ENCODE measurements at places on chromosomes 7 and 10. TPM values are rescaled to one million over a fixed set of nuclear protein-coding genes. Genes with fewer than 3 reads are reported as not detected.
A peak's percentile ranks its signal among the peaks of the same experiment; 100 is the strongest.

GRCh38 chr10:122939856-122940543 lies 14.0 kb downstream of the C10orf88 start:
- H3K27me3 ChIP-seq, result no peaks in the 10 kb centered on the region
- no peaks in the 10 kb centered on the region for H3K4me1 ChIP-seq

DNA sequence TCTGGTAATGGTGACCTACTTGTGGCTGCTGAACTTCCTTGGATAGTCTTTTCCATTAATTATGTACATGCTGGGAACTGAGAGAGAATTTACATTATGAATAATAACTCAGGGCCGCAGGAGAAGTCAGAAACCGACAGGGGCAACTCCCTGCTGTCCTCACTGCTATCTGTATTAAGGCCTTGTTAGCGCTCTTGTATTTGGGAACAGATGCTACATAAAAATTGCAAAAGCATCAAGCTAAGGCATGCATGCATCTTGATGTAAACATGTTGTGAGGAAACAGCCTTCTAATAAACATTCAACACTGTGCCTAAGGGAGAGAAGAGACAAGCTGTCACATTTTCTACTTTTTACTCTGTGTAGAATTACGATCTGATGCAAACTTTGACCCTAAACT lies 158.4 kb downstream of the PARD3 start:
- H3K4me3 ChIP-seq, result no peak overlapping the region
- peaks cover 22% of the 10 kb centered on the region for H3K4me1 ChIP-seq
- H3K27me3 ChIP-seq, result no peaks in the 10 kb centered on the region
- no peak for DNase-seq
- H3K27ac ChIP-seq, result no peak overlapping the region
- H3K36me3 ChIP-seq, result no peaks in the 10 kb centered on the region

GRCh38 chr10:51313773-51314478 lies 239.6 kb downstream of the PRKG1 start:
- H3K27ac ChIP-seq, result no peak overlapping the region
- no peak overlapping the region for H3K4me3 ChIP-seq
- no peak for DNase-seq
- H3K36me3 ChIP-seq, result no peaks in the 10 kb centered on the region
- peaks cover 20% of the 10 kb centered on the region for H3K4me1 ChIP-seq

GRCh38 chr7:851204-851603 lies 18.9 kb downstream of the SUN1 start:
- no peaks in the 10 kb centered on the region for H3K27me3 ChIP-seq
- H3K36me3 ChIP-seq, result peaks cover 91% of the 10 kb centered on the region
- DNase-seq, result no peak
- no peaks in the 10 kb centered on the region for H3K4me1 ChIP-seq
- no peak overlapping the region for H3K4me3 ChIP-seq
- H3K27ac ChIP-seq, result no peak overlapping the region

DNA sequence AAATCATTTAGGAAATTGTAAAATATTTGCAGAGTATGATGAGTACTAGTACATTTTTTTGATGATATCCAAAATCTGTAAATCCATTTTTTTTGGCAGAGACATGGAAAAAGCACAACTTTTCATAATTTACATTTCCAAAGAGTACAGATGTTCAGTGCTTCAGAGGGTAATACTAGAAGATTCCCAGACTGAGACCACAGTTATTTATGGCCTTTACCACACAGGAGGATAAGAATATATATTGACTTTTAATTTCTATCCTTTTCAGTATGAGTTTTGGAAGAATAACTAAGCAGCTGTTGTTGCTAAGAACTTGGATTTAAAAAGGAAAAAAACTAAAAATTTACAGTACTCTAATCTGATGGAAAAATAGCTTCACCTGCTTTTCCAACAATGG lies 61.9 kb downstream of the HGF start:
- no peak overlapping the region for H3K27ac ChIP-seq
- peaks cover 6% of the 10 kb centered on the region for H3K36me3 ChIP-seq
- no peaks in the 10 kb centered on the region for H3K4me1 ChIP-seq
- H3K27me3 ChIP-seq, result no peaks in the 10 kb centered on the region
- no peak for DNase-seq

DNA sequence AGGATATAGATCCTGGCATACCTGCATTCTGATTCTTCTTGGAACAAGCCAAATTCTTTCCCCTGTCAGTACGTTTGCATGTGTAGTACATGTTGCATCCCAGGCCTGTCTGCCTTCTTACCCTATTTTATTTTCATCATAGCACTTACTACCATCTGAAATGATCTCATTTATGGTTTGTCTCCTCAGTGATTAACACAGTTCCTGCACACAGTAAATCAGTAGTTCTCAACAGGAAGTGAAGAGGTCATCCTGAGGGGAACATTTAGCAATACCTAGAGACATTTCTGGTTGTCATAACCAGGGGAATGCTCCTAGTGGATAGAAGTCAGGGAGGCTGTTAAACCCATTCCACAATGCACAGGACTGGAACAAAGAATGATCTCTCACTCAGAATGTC lies 38.2 kb upstream of the SLC26A4 start:
- no peak overlapping the region for H3K4me3 ChIP-seq
- H3K27me3 ChIP-seq, result no peaks in the 10 kb centered on the region

- no peak for DNase-seq
- H3K4me1 ChIP-seq, result no peaks in the 10 kb centered on the region
- H3K36me3 ChIP-seq, result no peaks in the 10 kb centered on the region
- no peak overlapping the region for H3K4me3 ChIP-seq
- no peak overlapping the region for H3K27ac ChIP-seq
Observed at GRCh38 chr10:51342381-51342780, 268.1 kb downstream of the PRKG1 start.

DNA sequence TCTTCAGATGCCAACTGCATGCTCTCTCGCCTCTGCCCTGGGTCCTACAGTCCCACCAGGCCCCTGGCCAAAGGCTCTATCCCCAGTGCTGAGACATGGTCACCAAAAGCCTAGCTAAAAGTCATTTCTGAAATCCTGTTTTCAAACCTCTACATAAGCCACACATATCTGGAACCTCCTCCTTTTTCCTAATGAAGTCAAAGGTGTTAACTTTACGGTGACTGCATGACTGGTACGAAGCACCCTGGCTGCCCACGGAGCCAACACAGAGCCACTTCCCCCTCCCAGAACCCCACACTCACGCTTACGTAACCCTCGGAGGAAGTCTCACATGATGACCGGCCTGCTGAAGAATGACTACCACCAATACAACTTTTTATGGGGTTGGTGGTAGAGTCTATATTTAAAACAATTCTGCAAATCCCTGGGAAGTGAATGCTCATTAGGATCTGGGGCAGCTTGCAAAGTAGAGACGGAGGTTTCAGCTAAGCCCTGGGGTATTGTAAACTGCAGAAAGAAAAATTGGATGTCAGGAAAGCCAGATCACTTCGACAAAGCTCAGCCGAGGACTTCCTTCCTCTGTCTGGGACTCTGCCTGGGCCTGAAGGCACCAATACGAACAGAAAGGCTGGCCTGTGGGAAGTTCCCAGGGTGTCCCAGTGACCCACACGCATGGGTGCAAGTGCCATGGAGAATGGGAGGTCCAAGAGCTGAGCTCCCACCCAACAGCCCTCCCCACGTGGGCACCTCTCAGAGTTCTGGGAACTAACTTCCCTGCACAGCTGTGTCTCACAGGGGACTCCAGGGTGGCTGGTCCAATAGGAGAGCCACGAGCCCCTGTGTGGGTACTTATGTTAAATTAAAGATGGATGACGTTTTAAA lies 50.7 kb downstream of the PDGFA start:
- no peak for DNase-seq
- H3K27ac ChIP-seq, result peak overlapping the region; percentile 53
- H3K4me3 ChIP-seq, result no peak overlapping the region
- no peaks in the 10 kb centered on the region for H3K27me3 ChIP-seq

DNA sequence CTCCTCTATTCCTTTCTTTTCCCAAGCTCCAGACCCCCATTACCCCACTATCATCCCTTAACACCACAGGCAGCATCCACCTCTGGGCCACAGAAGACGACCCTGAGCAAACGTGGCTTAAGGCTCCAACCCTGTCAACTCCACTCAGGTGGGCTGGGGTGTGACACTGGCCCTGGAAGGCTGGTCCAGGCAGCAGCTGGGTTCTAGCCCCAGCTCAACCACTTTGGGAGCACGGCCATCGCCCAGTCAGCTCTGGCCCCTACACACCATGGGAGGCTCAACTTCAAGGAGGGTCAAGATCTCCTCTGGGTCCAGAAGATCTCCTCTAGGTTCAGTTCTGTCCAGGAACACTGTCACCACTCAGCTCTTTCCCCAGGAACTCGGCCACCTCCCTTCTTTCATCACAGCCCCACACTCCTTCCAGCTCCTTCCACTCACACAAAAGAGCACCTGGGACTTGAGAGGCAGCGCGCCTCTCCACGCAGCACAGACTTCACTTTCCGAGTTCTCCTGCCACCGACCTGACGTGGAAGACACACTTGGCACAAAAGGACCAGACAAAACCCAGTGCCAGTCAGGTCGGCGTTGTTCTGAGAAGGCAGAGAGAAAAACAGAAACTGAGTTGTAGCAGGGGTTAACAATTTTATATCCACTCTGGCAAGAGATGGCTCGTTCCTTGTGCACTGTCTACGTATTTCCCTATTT lies 84.1 kb downstream of the CTBP2 start:
- no peaks in the 10 kb centered on the region for H3K36me3 ChIP-seq
- H3K4me3 ChIP-seq, result no peak overlapping the region
- no peak for DNase-seq
- peak overlapping the region; percentile 31 for H3K27ac ChIP-seq

DNA sequence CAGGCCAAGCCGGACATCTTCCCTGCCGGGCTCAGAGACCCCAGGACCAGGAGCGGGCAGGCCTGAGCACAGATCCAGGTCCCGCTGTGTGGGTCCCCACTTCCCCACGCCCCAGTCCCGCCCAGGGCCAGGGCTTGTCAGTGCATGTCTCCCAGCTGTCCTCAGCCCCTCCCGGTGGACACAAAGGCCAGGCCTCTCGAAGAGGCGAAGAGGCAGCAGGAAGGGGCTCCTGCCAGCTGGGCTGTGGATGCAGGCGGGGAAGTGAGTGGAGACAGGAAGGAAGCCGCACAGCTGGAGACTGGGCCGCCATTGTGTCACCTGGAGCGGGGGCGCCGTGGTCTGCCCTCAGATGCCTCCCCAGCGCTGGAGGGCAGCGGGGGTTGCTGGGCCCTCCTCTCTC lies 4.8 kb downstream of the GRIFIN start:
- no peaks in the 10 kb centered on the region for H3K27me3 ChIP-seq
- no peaks in the 10 kb centered on the region for H3K36me3 ChIP-seq
- H3K27ac ChIP-seq, result peak overlapping the region; percentile 43
- H3K4me1 ChIP-seq, result peaks cover 7% of the 10 kb centered on the region
- peak; percentile 63 for DNase-seq

GRCh38 chr7:142670511-142670910 lies 78.8 kb upstream of the PRSS1 start:
- no peak overlapping the region for H3K27ac ChIP-seq
- no peak overlapping the region for H3K4me3 ChIP-seq
- H3K4me1 ChIP-seq, result no peaks in the 10 kb centered on the region
- H3K36me3 ChIP-seq, result no peaks in the 10 kb centered on the region
- no peak for DNase-seq

GRCh38 chr7:152402384-152403250 lies 33.2 kb downstream of the KMT2C start:
- DNase-seq, result no peak
- no peak overlapping the region for H3K4me3 ChIP-seq
- H3K27ac ChIP-seq, result no peak overlapping the region
- H3K36me3 ChIP-seq, result no peaks in the 10 kb centered on the region

DNA sequence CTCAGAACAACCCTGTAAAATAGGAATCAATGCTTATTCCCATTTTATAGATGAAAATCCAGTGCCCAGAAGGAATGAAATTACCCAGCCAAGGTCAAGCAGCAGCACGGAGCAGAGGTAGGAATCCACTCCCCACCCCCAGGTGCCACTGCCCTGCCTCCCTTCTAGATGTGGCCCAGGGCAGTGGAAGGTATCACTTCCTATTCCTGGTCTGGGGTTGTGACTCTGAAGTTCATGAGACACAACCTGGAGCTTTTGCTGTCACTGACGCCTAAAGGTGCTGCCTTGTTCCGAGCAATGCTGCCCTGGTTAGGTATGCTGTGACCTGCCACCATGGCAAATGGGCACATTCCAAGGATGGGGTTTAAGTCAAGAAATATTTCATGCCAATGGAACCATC lies 53.6 kb downstream of the PIK3AP1 start:
- no peaks in the 10 kb centered on the region for H3K36me3 ChIP-seq
- no peak overlapping the region for H3K27ac ChIP-seq
- H3K4me3 ChIP-seq, result no peak overlapping the region
- no peak for DNase-seq
- H3K27me3 ChIP-seq, result no peaks in the 10 kb centered on the region

DNA sequence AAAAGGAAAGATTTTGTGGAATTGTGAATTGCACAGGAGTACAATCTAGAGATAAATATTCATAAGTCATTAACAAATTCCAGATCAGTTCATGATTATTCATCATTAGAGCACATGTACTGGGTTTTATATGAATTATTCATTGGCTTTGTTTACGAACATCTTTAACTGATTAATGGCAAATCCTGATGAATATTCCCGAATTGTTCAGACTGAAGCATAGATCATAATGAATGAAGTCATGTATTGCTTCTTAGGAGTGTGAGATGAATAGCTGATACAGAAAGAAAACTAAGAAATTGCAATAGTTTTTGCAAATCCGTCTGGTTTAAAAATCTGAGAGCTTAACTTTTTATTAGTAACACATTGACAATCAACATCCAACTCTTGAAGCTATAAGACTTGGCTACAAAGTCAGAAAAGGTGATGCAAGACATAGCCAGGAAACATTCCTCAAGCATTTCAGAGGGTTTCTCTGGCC lies 183.6 kb upstream of the DGKB start:
- no peak for DNase-seq
- H3K4me1 ChIP-seq, result no peaks in the 10 kb centered on the region
- H3K36me3 ChIP-seq, result no peaks in the 10 kb centered on the region

- H3K4me1 ChIP-seq, result peaks cover 7% of the 10 kb centered on the region
- H3K27ac ChIP-seq, result no peak overlapping the region
- DNase-seq, result no peak
Observed at GRCh38 chr10:30396698-30397097, 37.3 kb upstream of the MAP3K8 start.

Gene FKBP6
- total RNA-seq, result not detected

Gene PTPRZ1
- 0.37 TPM for total RNA-seq

Gene WNT8B
- not detected for total RNA-seq

Gene PNLIPRP1
- not detected for total RNA-seq

Gene PROSER2
- total RNA-seq, result 1.6 TPM

Gene NRP1
- 132 TPM for total RNA-seq

Gene CYP3A7
- total RNA-seq, result not detected

Gene SH2D4B
- not detected for total RNA-seq

Gene C10orf67
- 0.34 TPM for total RNA-seq

Gene CDC14C
- not detected for total RNA-seq

Gene PHKG1
- total RNA-seq, result 30.0 TPM

Data from heart right ventricle (tissue), 16 donors.